ENCODE measurements at places on chromosomes 5 and 9.

GRCh38 chr5:112930082-112930344 lies 8.0 kb upstream of the REEP5 start:
- DNase-seq, result no peak

DNA sequence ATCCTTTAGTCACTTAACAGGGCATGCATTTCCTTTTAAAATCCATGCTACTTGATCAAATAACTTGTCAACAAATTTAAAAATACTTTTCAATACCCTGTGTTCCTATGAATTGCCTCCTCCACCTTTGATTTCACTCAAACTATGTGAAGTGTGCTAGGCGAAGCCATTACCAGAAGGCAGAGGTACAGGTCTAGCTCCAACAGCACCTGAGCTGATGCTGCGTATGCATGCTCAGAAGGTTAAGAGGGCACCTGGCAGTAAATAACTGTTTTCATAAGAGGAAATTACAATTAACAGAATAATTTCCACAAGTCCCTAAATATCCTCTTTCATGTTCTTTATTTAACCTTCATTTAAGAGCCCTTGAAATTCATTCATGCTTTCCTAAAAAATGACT lies 251.8 kb downstream of the EFNA5 start:
- no peak for DNase-seq

DNA sequence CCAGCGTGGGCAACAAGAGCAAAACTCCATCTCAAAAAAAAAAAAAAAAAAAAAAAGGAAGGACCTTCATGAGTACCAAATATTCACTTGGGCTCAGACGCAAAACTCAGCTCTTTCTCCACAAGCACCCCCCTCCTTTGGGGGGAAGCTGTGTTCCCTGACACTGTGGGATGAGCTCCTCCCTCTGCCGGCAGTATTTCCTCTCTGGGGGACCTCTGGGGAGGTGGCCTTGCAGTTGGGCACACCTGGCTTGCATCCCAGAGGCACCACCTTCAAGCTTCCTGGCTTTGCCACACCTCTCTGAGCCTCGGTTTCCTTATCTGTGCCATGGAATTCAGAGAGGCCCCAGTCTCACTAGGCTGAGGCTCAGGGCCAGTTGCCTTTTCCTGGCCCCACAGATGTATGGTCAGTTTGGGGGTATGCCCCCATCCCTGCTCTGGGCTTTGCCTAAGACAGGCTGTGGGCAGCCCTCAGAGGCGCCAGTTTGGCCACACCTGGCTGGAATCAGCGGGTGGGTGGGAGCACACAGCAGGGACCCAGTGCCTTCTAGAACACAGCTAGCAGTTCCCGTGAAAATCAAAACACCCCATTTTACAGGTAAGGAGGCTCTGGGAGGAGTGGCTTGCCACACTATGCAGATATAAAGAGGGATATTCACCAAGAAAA lies 157.5 kb upstream of the IER5L start:
- DNase-seq, result no peak

DNA sequence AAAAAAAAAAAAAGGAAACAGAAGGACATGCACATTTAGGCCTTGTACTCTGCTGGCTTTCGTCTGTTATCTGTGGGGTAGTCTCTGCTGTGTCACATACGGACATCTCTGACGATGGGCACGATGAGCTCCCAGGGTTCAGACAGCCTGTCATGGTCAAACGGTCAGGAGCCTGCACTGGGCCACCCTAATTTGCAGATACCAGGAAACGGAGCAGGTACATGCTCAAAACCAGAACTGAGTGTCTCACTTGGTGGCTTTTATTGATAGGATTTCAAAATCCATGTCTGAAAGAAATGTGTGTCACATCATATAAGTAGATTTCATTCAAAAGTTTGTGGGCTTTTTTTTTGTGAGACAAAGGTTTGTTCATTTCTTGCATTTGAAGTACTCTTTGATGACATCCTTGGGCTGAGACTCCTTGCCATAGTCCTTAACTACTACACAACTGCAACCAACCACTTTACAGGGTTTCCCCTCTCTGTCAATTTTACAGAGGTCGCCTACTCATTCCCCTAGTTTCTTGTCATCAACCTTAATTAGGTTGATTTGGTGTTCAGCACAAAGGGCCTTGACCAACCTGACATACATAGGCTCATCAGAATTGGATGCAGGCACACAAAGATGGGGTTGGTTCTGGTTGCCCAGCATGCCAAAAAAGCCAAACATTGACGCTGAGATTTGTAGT lies 9.0 kb downstream of the CKMT2 start:
- DNase-seq, result no peak

DNA sequence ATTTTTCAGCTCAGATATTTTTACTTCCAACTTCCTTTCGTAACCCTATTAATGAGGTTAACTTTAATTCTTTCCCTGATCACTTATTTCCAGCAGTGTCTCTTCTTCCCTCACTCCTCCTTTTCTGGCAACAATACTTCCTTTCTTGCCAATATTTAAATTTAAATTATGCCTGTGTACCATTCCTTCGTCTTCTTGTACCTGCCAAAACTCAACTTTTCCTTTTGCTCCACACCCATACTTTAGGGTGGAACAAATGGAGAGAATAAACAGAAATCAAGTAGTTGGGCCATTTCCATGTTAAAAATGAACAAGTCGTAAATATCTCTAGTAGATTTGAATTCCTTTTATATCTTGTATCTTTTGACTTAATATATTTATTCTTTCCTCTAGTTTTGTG lies 66.0 kb downstream of the FER start:
- DNase-seq, result no peak

- no peak for DNase-seq
Measured at GRCh38 chr5:140497897-140498296, 49.6 kb upstream of the EIF4EBP3 start.

GRCh38 chr5:143888912-143889311 lies 77.0 kb downstream of the HMHB1 start:
- no peak for DNase-seq

- DNase-seq, result no peak
Measured at GRCh38 chr5:120518581-120518980, 54.5 kb downstream of the PRR16 start.

- DNase-seq, result no peak
Measured at GRCh38 chr5:145689235-145689634, 145.9 kb downstream of the PRELID2 start.

DNA sequence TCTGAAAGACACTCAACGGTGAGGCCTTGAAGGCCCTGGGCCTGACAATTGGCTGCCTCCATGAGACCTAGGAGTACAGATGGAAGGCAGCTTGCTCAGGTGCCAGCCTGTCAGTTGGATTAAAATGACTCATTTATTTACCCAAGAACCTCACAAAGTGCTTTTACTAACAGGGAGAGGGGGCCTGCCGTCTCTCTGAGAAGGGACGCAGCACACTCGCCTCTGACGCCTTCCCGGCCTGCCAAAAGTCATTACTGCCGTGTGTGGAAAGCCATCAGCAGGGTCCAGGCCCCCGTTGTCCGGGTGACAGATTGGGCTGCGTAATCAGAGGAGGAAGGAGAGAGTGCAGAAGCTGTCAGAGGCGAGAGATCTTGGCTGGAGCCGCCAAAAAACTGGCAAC lies 32.4 kb downstream of the DDX31 start:
- no peak for DNase-seq

GRCh38 chr9:19146441-19147024 lies 19.2 kb upstream of the PLIN2 start:
- no peak for DNase-seq

All from activated CD4-positive, CD25-positive, alpha-beta regulatory T cell (primary cell).